Endothelial cell (in vitro differentiated cells): ENCODE measurements at places on chromosomes 7 and 10. TPM values are rescaled to one million over a fixed set of nuclear protein-coding genes. Genes with fewer than 3 reads are reported as not detected.

- H3K36me3 ChIP-seq: peaks cover 40% of the 10 kb centered on the region
- H3K27me3 ChIP-seq: peaks cover 32% of the 10 kb centered on the region
- no peak for DNase-seq
- H3K27ac ChIP-seq: no peak overlapping the region
Observed at GRCh38 chr7:149220534-149220933, 18.9 kb upstream of the ZNF212 start.

DNA sequence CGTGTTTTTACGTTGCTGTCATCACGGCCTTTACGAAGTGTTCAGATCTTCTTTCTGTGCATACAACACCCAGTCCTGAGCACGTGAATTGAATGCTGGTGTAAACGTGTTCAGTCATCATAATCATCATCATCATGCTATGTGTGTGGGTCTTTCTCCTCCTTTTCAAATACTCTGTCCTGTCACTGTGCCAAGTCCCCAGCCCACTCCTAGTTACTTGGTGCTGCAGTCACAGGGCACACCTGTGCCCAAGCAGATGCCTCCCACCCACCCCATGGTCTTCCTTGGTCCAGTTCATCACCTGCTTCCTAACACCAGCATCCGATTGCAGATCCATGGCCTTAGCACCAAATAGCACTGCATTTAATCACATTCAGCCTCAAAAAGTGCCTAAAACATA lies 78.6 kb upstream of the MGMT start:
- no peak overlapping the region for H3K27ac ChIP-seq
- no peaks in the 10 kb centered on the region for H3K36me3 ChIP-seq
- no peak overlapping the region for H3K4me3 ChIP-seq
- peaks cover 14% of the 10 kb centered on the region for H3K4me1 ChIP-seq
- DNase-seq: no peak

DNA sequence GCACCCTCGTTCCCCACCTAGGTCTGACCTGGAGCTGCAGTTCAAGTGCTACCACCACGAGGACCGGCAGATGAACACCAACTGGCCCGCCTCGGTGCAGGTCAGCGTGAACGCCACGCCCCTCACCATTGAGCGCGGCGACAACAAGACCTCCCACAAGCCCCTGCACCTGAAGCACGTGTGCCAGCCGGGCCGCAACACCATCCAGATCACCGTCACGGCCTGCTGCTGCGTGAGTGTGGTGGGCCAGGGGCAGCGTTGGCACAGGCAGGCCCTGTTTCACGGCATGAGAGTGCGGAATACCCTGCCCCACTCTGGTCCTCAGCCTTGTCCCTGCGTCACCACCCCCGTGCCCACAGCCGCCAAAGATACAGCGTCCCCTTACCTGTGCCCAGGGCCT lies 46.6 kb upstream of the PPIF start:
- no peak overlapping the region for H3K4me3 ChIP-seq
- no peaks in the 10 kb centered on the region for H3K4me1 ChIP-seq
- DNase-seq: no peak
- peaks cover 26% of the 10 kb centered on the region for H3K27me3 ChIP-seq
- peak overlapping the region; percentile 48 for H3K27ac ChIP-seq
- H3K36me3 ChIP-seq: peaks cover 44% of the 10 kb centered on the region

DNA sequence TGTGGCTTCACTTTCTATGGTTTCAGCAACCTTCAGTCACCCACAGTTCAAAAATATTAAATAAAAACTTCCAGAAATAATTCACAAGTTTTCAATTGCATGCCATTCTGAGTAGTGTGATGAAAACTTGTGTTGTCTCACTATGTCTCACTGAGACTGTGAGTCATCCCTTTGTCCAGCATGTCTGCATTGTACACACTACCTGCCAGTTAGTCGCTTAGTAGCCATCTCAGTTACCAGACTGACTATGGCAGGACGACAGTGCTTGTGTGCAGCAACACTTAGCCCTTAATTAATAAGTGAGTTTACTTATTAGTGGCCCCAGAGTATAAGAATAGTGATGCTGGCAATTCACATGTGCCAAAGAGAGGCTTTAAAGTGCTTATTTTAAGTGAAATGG lies 22.5 kb downstream of the CCDC186 start:
- H3K27ac ChIP-seq: no peak overlapping the region
- H3K4me3 ChIP-seq: no peak overlapping the region
- H3K36me3 ChIP-seq: peaks cover 40% of the 10 kb centered on the region
- H3K4me1 ChIP-seq: no peaks in the 10 kb centered on the region
- H3K27me3 ChIP-seq: peaks cover 3% of the 10 kb centered on the region
- no peak for DNase-seq

SPAM1 gene
- not detected for total RNA-seq

TRIM24 gene
- total RNA-seq: 104 TPM

GRCh38 chr10:17784688-17785087 lies 24.5 kb upstream of the MRC1 start:
- H3K4me1 ChIP-seq: peaks cover 25% of the 10 kb centered on the region
- H3K4me3 ChIP-seq: no peak overlapping the region
- H3K27ac ChIP-seq: peak overlapping the region; percentile 55
- H3K36me3 ChIP-seq: peaks cover 3% of the 10 kb centered on the region

- H3K27ac ChIP-seq: peak overlapping the region; percentile 90
- peak overlapping the region; percentile 37 for H3K4me3 ChIP-seq
- H3K36me3 ChIP-seq: no peaks in the 10 kb centered on the region
- peak; percentile 30 for DNase-seq
Observed at GRCh38 chr7:45889367-45890067, 1.2 kb downstream of the IGFBP1 start.

DNA sequence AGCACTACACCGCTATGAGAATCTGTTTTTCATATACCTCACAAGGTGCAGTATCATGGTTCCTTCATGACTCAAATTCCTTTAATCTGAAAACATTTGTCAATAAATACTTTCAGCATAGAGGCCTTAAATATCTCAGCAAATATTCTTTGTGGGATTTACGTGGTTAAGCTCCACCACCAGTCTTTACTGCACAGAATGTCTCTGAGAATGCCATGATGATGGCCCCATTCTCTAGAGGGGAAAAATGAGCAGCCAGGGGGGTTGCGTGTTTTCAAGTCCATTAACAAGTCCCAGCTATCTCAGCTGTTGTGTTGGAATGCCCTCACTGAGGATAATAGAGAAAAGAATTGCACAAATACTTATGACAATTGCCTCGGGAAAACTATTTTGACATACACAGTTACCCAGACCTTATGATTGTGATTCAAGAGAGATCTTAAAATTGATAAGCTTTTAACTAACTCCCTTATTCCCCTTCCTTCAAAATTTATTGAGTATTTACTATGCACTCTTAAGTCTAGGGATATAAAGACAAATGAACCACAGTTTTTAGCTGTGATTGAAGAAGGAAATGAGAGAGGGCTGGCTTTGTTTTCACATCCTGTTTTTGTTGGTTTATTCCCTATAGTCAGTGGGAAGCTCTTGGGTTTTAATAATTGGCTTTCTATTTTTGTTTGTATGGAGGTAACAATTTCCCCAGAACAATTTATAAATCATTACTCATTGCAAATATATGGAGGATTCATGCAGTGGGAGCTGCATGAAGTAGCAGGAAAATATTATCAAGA lies 176.5 kb upstream of the VWC2 start:
- no peaks in the 10 kb centered on the region for H3K36me3 ChIP-seq
- H3K27ac ChIP-seq: peak overlapping the region; percentile 34
- H3K4me1 ChIP-seq: peaks cover 11% of the 10 kb centered on the region
- H3K4me3 ChIP-seq: no peak overlapping the region

PRLHR gene
- total RNA-seq: not detected

- peaks cover 6% of the 10 kb centered on the region for H3K36me3 ChIP-seq
- H3K4me3 ChIP-seq: no peak overlapping the region
- no peak overlapping the region for H3K27ac ChIP-seq
- DNase-seq: no peak
- peaks cover 13% of the 10 kb centered on the region for H3K27me3 ChIP-seq
Observed at GRCh38 chr10:98269435-98269912, 1.5 kb upstream of the LOXL4 start.

SFTPA1 gene
- total RNA-seq: not detected

DNA sequence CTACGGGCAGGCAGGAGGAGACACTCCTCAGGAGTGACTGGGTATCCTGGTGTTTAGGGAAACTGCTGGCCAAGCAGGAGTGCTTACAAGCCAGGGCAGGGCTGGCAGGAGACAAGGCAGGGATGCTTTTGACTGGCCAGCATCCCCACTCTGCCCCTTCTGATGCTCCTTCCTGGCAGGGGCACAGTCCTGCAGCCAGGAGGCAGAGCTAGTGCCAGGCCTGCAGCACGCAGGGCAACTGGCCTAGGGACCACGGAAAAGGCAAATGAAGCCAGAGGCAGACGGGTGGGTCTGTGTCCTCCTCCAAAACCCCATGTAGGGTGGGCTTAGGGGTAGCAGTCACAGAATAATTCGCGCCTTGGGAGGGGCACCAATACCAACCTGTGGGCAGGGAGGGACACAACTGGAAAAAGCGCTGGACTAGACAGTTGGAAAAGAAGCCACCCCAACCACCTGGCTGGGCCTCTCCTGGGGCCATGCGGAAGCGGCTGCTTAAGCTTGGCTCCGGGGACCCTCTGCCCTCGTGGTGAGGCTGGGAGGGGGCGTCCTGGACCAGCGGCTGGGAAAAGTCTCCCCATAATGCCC lies 4.8 kb downstream of the IMPDH1 start:
- H3K27ac ChIP-seq: no peak overlapping the region
- no peaks in the 10 kb centered on the region for H3K36me3 ChIP-seq
- peak overlapping the region; percentile 77 for H3K4me3 ChIP-seq
- H3K27me3 ChIP-seq: peaks cover 25% of the 10 kb centered on the region
- no peak for DNase-seq

GRCh38 chr7:11193888-11194287 lies 220.2 kb downstream of the PHF14 start:
- peaks cover 2% of the 10 kb centered on the region for H3K27me3 ChIP-seq
- H3K4me3 ChIP-seq: no peak overlapping the region
- H3K36me3 ChIP-seq: no peaks in the 10 kb centered on the region
- H3K27ac ChIP-seq: no peak overlapping the region

NKX1-2 gene
- 0.77 TPM for total RNA-seq

UCN3 gene
- not detected for total RNA-seq

GTF2IRD1 gene
- 32.6 TPM for total RNA-seq

- H3K27ac ChIP-seq: no peak overlapping the region
- no peak overlapping the region for H3K4me3 ChIP-seq
- H3K27me3 ChIP-seq: no peaks in the 10 kb centered on the region
- peak; percentile 33 for DNase-seq
- no peaks in the 10 kb centered on the region for H3K4me1 ChIP-seq
- H3K36me3 ChIP-seq: peaks cover 13% of the 10 kb centered on the region
Observed at GRCh38 chr7:65832281-65832680, 40.6 kb upstream of the VKORC1L1 start.

MYOZ1 gene
- 4.0 TPM for total RNA-seq

TASOR2 gene
- 49.1 TPM for total RNA-seq

TRIM73 gene
- 7.4 TPM for total RNA-seq

GRCh38 chr7:87218796-87219544 lies 562 bp downstream of the TMEM243 start:
- peaks cover 35% of the 10 kb centered on the region for H3K4me1 ChIP-seq
- peak overlapping the region; percentile 97 for H3K4me3 ChIP-seq
- DNase-seq: peak; percentile 46
- peaks cover 12% of the 10 kb centered on the region for H3K27me3 ChIP-seq
- H3K27ac ChIP-seq: peak overlapping the region; percentile 82
